ENCODE measurements at places on chromosomes 4 and X. TPM values are rescaled to one million over a fixed set of nuclear protein-coding genes. Genes with fewer than 3 reads are reported as not detected.

Gene PLAC8
- total RNA-seq, result 3.7 TPM

- DNase-seq, result no peak
Measured at GRCh38 chrX:11960031-11960430, 178.2 kb upstream of the FRMPD4 start.

Gene RHOXF2
- total RNA-seq, result not detected

Gene LIMCH1
- total RNA-seq, result 158 TPM

GRCh38 chr4:112153211-112153791 lies 8.0 kb downstream of the FAM241A start:
- DNase-seq, result no peak

DNA sequence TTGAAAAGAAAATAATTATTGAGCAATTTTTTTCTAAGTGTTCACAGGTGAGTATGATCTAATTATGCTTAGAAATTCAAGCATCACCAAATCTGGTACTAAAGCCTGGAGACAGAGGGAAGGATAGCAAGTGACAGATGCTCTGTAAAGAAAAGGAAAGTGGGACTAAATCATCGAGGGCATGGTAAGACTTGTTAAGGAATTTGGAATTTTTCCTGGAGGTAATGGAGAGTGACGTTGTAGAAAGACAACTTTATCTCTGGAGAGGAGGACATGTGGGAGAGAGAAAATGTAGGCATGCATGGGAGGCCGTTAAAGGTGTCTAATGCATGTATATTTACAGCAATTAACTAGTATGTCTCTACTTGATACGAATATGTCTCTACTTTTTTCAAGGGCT lies 333.2 kb upstream of the ATOH1 start:
- no peak for DNase-seq

Gene GPR78
- total RNA-seq, result not detected

DNA sequence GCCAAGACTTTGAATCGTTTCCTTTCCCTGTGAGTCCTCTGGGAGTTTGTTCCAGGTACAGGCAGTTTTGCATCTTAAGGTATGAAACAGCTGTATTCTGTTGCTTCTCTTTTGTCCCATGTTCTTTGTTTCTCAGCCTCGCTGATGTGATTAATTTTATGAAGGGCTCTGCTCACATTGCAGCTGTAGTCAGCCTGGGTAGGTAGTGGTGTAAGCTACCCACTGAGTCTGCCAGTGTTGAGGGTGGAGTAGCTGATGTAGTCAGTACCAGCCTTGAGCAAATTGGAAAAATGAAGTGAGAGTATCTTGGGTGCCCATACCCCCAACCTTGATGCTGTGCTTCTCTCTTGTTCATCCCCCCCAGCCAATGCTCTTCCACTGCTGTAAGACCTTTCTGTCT lies 139.6 kb upstream of the SMIM31 start:
- DNase-seq, result no peak

DNA sequence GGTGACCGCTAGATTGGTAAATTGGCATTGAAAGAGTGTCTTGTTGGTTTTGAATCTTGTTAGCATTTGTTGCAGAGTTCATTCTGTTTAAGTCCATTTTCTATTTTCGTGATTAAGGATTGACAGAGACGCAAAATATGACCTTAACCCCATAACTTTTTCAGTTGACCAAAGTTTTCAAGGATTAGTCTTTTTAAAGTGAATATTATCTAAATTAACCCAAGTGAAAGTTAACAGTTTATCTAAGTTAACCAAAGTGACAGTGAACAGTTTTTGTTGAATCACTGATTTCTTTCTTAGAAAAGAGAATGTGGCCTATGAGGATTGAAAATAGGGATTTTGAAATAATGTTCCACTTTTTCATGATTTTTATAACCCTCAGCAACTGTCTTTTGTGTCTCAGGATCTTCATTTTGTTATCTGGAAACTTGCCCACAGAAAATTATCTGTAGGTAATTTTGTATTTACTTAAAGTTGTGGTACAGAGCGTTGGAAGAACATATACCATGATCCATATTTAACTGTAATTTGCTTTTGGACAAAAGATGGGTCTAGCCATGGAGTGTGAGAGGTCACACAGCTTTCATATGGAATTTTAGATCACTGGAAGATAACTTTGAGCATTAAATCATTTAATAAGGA lies 3.3 kb downstream of the CPEB2 start:
- DNase-seq, result no peak

DNA sequence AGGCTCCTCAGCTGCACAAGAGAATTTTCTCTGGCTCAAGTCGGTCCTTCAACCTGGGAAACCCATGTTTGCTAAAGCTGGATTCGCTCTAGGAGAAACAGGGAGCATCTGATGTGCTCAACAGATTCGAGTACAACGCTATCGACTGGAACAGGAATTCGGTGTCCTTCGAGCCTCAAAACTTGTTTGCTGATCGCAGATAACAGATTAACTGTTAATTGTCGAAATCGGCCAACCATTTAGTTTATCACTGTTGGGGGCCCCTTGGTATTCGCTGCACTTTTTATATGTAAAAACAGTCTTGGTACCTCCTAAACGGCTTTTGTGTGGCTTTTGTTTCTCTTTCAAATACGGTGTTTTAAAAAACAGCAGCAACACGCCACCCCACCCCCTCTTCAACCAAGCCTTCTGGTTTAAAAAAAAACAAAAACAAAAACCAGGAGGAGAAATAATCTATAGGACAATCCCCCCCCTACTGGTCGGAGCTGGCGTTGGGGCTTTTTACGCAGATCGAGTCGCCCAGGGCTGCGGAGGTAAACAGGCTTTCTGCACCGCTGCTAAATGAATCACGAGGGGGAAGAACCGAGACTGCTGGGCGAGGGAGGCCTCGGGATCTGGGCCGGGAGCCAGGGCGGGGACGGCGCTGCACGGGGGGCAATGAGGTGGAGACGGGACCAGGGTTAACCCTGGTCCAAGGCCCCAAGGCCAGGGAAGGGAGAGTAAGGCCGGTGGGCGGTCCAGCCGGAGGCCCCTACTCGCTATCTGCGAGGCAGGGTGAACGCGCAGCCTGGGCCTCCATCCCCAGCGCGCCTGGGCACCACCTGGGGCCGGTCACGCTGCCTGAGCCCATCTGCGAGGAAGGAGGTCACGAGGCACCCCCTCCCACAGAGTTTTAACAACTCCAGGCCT lies 71.7 kb upstream of the BCOR start:
- DNase-seq, result no peak

GRCh38 chr4:55920571-55920970 lies 28.2 kb upstream of the CEP135 start:
- DNase-seq, result no peak

Gene DNAAF6
- not detected for total RNA-seq

Gene FAM133A
- 0.27 TPM for total RNA-seq

Gene DCAF4L1
- total RNA-seq, result 0.14 TPM

GRCh38 chrX:16771483-16772398 lies 14.5 kb upstream of the TXLNG start:
- DNase-seq, result no peak

- no peak for DNase-seq
Measured at GRCh38 chrX:154515090-154515965, 704 bp downstream of the FAM3A start.

GRCh38 chr4:55819634-55820033 lies at the start of gene EXOC1L:
TSS of gene EXOC1L (plus strand) at chr4:55819790. CDS start at chr4:55820027, 237 bp downstream.
- DNase-seq, result no peak

GRCh38 chr4:38180456-38180855 lies 220.3 kb downstream of the PTTG2 start:
- DNase-seq, result no peak

DNA sequence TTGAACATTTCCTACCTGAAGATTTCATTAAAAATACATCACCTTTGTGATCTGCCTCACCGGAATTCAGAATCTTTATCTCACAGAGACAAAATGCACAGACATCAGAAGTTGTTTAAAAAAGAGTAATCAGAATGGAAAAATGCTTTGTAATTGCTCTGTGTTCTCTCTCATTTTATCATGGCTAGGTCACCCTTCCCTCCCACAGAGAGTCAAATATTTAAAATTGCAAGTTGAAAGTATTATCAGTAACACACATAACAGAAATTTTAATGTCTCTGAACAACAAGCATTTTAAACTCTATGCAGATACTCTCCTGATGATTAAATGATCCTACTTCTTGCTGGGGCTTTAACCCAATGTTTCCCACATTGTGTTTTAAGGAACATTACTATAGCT lies 362.0 kb downstream of the CBLL2 start:
- DNase-seq, result no peak

Gene HOPX
- 3.1 TPM for total RNA-seq

Gene GASK1B
- 147 TPM for total RNA-seq

DNA sequence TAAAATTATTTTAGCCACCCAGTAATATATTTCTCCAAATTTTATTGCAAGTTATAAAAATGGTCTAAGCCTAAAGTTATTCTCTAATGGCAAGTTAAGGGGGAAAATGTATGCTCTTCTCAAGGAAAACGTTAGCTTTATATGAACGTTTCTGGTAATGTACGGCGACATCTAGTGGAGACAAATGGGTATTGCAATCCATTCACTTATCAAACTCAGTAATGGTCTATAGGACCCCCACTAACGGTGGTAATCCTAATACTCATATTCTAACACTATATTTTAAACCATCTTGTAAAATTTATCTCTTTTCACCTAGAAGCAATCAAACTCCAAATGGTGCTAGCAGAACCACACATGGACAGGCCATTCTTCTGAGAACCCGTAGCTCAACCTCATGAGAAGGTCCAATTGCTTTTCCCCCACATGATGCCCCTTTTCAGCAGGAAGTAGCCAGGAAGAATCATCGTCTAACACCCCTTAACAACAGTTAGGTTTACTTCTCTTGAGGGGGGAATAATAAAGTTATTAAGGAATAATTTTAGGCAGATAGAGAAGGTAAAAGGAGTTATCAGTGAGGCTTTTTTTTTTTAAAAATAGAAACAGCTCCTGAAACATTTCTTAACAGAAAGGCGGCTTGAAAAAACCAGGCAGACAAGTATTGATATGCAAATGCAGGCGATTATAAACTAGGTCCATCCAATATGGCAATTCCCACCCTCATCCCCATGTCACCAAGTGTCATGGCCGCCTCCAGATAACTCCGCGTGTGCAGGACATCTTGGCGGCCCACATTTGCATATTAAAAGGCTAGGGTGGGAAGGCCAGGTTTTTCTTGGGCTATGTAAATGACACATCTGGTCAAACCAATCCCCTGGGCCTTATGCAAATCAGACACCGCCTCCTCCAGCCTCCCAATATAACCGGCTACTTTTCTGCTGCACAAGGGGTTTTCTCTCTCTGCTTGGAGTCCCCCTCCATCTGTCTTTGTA lies 35.0 kb downstream of the NUDT11 start:
- DNase-seq, result no peak

Gene CPE
- 395 TPM for total RNA-seq

Gene RAI2
- 15.9 TPM for total RNA-seq

Measured in thoracic aorta (tissue), 2 donors.